ENCODE measurements at places on chromosomes 16 and 17.

GRCh38 chr17:1779571-1780131 lies 17.8 kb downstream of the SERPINF1 start:
- DNase-seq = no peak

DNA sequence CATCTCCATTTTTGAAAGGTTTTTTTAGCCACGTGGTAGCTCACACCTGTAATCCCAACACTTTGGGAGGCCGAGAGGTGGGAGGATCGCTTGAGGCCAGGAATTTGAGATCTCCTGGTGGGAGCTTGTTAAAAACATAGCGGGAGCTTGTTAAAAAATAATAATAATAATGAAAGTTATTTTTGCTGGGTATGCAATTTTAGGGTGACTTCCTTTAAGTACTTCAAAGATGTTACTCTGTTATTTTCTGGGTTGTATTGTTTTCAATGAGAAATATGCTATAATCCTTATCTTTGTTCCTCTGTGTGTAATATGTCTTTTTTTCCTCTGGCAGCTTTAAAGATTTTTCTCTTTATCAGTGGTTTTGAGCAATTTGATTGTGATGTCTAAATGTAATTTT lies 48.1 kb downstream of the NLK start:
- no peak for DNase-seq

- no peak for DNase-seq
Measured at GRCh38 chr16:17518441-17518840, 47.7 kb upstream of the XYLT1 start.

DNA sequence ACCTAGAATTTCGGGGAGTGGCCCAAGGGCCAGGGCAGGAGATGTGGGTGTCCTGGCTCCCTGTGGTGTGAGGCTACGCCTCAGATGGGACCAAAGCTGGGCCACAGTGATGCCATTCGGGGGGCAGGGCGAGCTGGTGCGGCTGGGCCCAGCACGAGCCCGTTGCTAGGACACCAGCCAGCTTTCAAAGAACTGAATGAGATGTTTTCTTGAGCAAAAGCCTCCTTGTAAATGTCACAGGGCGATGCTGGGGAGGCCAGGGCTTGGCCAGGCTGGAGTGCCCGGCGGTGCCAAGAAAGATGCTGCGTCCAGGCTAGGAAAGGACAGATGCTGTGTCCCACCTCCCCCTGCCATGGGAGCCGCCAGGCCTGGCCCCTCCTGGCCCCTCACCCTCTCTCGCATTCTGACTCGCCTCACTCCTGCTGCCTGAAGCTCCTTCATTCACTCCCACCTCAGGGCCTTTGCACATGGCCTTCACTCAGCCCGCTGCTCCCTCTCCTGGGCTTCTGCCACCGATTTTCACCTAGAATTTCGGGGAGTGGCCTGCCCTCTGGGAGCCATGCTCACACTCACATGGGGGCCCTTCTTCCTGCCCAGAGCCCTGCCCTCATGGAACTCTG lies 39.1 kb downstream of the CPNE2 start:
- DNase-seq = no peak

DNA sequence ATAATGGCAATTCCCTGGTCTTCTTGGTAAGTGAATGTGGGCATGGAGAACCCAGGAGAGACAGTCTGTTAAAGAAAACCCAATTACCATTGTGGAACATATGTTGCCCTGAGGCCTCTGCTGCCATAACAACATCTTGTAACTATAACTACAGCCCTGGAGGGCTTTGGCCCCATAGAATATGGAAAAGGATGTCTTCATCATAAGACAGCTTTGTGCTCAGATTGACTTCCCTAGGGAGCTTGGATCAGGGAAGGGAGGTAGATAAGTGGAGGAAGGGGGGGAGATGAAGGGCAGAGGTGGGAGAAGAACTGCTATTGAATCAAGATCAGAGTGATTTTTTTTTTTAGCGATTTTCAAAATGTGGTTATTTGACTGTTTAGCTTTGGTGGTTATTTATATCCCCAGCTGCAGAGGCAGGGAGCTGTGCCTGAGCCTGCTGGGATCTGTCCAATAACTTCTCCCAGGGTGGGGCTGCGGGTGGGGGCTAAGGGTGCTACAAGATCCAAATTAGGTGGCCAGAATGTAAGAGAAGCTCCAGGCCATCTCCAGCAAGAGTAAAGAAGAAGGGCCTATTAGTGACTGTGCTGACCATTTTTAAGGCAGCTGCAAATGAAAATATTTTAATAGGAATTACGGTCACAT lies 5.3 kb upstream of the KAT7 start:
- DNase-seq = no peak

DNA sequence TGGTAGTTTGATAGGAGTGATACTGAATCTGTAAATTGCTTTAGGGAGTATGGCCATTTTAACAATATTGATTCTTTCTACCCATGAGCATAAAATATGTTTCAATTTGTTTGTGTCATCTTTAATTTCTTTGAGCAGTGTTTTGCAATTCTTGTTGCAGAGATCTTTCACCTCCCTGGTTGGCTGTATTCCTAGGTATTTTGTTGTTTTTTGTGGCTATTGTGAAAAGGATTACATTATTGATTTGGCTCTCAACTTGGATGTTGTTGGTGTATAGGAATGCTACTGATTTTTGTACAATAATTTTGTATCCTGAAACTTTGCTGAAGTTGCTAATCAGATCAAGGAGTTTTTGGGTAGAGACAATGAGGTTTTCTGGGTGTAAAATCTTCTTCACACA lies 3.2 kb downstream of the KRTAP9-9 start:
- no peak for DNase-seq

DNA sequence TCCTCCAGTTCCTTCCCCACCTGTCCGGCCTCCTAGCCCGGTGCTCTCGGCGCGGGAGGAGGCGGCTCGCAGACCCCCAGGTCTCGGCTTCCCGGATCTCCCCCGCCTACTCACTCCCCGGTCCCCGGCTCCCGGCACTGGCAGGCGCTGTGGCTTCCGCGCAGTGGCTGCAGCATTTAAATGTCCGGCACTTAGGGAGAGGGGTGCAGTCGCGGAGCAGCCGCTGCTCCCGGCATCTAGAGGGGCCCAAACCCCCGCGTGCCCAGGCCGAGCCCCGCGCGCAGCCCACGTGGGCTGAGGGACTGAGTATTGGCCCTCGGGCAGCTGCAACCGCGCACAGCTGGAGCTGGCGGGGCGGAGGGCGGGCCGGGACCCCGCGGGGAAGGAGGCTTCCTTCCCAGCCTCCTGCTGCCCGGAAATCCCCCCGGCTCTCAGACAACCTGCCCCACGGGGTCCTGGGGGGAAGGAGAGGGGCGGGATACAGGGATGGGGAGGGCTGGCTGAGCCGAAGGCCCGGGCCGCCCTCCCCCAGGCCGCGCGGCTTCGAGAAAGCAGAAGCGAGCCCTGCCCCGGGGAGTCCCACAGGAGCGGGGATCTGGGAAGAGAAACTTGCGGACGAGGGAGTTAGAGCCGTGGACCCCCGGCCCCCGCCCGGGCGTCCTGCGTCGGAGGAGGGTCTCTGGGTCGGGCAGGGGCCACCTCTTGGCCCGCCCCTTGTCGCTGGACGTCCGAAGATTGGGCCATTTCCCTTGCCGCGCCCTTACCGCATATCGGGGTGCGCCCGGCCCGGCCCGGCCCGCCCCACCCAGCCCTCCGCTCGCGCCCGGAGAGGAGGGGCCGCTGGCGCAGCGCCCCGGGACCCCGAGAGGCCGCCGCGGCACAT lies at the start of gene MMP25:
MMP25 (plus strand) TSS at position 804 of the 883 bp plus-strand sequence. CDS start 357 bp downstream, outside the sequence.
- no peak for DNase-seq

- no peak for DNase-seq
Measured at GRCh38 chr17:76598004-76598439, 12.4 kb upstream of the ST6GALNAC2 start.

DNA sequence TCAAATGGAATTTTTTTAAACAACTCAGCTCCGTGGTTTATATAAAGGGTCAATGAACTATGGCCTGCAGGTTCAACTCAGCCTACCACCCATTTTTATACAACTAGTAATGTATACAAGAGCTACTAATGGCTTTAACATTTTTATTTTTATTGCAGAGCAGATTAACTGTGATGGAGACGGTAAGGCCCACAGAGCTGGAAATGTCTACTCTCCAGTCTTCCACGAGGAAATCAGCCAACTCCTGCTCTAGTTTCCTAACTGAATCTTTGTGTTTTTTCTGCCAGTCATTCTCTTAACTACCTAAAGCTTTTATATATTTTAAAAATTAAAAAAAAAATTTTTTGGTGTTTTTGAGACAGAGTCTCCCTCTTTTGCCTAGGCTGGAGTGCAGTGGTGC lies 385.1 kb upstream of the MAF start:
- DNase-seq = no peak

- DNase-seq = no peak
Measured at GRCh38 chr16:19419698-19420075, 2.0 kb downstream of the TMC5 start.

GRCh38 chr16:79021991-79022630 lies 578.4 kb downstream of the MAF start:
- no peak for DNase-seq
